ENCODE measurements at places on chromosomes 7 and 10. TPM values are rescaled to one million over a fixed set of nuclear protein-coding genes. Genes with fewer than 3 reads are reported as not detected.

Gene PTPRZ1
- 0.80 TPM for total RNA-seq

Gene POLL
- 16.7 TPM for total RNA-seq

Gene PLEKHS1
- not detected for total RNA-seq

Gene PLAC9
- total RNA-seq: 34.3 TPM

Gene HOXA11
- total RNA-seq: not detected

Gene ST8SIA6
- 10.1 TPM for total RNA-seq

DNA sequence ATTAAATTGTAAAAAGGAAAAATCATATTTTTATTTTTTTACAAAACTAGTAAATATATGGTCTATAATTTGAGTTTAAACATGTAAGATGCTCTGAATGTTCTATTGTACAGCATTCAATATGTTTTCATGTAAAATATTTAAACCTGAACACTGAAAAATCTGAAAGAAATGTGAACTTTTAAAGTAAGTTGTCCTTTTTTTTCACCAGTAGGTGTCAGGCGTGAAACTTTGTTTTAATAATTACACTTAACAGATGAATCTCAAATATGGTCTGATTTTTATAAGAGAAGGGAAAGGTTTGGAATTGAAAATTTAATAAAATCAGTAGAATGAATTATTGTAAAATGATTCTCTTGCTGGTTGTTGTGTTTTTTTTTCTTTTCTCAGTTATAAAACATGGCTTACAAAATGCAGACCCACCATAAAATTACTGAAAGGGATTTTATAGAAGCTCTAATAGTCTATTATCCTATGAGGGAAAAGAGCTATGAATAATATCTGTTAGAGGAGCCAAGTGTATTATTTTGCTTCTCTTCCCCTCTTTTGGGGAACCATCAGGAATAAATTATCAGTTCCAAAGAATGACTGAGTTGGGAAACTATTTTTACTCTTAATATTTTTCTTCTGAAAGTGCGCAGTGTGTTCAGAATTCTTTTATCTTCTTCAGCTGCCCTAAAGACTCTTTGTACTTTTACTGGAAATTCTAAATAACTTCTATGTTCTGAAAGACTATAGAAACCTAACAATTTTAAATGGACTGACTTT, 217.7 kb upstream of the FZD1 start:
- DNase-seq: no peak

GRCh38 chr7:135369405-135369804, 135.8 kb downstream of the STRA8 start:
- no peak for DNase-seq

DNA sequence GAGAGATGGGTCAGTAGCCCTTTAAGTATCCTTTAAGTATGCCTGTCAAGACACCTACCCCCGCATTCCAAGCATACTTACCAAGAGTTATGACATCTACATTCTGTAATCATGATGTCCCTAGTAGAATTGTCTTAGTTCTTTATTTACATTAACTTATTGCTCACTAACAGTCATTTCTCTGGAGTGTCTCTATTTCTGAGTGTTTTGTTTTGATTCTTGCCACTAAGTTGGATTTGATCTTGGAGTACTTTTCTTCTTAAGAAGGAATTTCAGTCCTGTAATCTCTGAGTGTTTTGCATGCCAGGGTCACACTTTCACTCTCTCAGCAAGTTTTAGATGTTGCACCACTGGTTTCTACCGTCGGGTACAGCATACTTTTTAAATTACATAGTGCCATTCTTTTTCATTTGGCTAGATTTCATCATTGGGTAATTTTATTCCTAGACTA, 1053.9 kb downstream of the KCNMA1 start:
- DNase-seq: no peak

DNA sequence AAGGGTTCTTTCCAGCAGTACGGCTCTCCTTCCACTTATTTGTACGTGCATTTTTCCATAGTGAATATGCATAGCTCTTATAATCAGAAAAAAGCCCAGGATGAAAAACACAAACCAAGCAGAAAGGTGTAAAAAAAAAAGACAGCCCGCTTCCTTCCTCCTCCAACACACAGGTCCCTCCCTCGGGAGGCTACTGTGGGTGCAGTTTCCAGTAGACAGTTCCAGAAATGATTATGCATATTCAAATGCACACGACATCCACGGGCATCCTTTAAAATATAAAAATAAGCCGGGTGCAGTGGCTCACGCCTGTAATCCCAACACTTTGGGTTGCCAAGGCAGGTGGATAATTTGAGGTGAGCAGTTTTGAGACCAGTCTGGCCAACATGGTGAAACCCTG, 59.9 kb downstream of the TNRC18 start:
- DNase-seq: no peak

DNA sequence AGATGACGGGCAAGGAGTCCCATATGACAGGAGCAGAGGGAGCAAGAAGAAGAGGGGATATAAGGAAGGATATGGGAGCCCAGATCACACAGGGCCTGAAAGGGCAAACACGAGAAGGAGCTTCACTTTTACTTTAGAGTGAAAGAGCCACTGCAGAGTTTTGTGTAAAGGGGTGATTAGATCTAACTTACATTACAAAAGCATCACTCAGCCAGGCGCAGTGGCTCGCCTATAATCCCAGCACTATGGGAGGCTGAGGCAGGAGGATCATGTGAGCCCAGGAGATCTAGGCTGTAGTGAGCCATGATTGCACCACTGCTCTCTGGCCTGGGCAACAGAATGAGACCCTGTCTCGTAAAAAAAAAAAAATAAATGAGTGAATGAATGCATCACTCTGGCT, 91.1 kb downstream of the MPP7 start:
- DNase-seq: no peak

DNA sequence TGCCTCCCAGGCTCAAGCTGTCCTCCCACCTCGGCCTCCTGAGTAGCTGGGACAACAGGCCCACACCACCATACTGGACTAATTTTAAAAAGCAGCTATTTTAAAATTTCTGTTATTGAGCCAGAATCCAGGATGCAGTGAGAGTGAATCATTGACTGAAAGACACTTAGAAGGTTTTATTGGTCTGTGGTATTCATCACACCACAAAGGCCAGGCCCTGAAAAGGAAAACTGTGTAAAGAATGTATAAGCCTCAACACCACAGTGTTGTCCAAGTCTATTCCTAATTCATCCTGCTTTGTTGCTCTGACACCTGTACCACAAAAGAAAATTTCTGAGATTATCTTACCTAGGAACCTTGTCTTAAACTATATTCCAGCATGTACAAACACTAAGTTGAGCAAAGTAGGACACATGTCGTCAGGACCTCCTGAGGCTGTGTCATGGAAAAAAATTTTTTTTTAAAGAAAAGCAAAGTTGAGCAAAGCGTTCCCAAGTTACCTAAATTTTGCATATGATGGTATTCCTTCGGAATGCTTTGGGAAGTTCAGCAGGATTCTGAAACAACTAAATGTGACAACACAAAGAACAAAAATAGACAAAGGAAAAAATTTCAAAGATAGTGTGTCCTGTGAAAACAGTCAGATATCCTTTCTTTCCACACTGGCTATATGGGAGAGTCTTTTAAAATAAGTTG, 129.6 kb upstream of the MKLN1 start:
- no peak for DNase-seq

DNA sequence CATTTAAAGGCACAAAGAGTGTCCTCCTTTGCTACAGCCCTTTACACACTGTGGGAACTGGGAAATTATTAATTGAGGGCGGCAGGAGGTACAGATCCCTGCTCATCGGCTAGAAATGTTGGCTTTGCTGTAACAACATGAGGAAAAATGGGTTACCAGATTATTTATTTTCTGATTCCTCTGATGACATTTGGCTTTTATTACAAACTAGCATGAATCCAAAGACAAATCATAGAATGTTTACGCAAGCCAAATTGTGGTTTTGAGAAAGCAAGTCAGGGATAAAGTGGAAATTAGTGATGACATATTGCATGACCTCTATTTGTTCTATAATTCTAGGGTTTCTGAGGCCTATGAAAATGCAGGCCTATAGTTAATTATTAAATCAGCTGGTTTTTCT, 126.1 kb upstream of the TMEM196 start:
- DNase-seq: no peak

GRCh38 chr7:1251796-1252539, 19.3 kb downstream of the UNCX start:
- no peak for DNase-seq

DNA sequence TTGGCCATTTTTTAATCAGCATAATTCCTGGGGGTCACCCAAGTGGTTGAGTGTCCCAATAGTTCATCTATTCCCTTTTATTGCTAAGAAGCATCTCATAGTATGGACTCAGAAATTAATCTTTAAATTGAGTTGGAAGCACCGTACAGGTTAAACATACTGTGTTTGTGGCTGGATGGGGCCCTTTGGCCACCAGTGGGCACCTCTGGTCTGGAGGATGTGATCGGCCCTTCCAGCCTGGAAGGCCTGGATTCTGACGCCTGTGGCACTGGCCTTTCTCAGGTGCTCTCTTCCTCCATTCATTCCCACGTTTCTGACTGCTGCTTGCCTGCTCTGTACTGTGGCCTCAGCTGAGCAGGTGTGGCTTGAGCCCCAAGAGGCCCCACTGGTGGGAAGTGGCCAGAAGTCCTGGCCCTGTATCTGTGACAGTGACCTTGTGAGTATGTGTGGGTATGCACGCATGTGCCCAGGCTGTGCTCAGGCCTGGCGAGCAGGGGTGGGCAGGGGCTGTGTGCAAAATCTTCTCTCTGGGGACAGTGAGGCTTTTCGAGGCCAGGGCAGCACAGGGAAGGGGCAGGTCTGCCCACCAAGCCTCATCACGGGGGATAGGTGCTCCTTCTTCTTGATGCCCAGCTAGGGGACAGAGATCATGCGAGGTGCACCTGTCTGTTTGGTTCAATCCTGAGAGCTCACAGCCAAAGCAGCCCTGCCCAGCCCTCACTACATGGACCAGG, 30.1 kb downstream of the LDB3 start:
- DNase-seq: no peak

GRCh38 chr7:105021352-105021751, 7.3 kb downstream of the KMT2E start:
- DNase-seq: no peak

DNA sequence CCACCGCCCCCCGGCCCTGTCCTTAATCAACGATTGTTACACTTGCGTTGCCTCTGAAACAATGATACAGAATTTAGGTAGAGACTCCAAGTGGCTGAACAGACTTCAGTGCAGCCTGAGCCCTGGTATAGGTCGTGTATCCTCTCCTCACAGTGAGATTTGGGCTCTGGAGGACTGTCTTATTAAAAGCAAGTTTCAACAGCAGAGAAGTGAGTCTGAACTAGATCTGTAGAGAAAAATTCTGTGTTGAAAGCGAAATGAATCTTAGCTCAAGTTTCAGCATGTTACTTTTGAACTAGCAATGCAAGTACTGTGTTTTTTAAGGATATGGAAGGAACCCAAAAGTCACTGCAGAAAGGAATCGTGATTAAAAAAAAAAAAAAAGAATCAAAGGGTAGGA, 103.1 kb downstream of the HOXA1 start:
- DNase-seq: no peak

All from left ventricle myocardium inferior (tissue), 1 donor.